D341Med (cell line): ENCODE measurements at places on chromosomes 4 and X.
A peak's percentile ranks its signal among the peaks of the same experiment; 100 is the strongest.

DNA sequence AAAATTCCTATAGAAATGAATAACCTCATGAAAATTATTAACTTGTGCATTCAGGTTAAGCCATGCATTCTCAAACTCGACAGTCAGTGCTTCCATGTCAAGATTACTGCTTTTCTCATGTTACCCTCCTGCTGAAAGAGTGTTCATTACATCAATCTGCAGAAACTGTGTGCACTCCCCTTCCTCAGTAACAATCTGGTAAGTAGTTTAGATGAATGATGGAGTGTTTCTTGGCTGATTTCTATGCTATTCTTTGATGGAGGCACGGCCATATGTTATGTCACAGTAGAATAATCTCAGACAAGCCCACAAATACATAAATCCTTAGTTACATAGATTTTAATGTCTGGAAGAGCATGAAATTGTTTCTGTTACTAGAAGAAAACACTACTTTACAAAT, 193.3 kb upstream of the FAM47A start:
- no peak for DNase-seq

DNA sequence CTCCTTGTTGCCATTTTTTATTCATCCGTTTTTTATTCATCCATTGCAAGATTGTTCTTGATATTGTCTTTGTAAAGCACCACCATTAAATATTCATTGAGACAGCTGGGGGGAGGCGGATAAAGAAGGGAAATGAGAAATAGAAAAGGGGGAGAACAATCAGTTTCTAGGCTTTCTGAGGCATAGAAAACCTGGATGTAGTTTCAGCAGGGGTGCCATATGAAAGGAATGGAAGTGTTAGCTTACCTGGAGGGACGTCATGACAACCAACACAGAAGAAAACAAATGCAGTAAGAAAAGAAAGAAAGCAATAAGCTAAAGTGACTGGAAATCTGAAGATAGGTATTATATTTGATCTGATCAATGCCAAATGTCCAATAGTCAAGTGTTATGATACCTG, 276.1 kb downstream of the GASK1B start:
- no peak for DNase-seq

GRCh38 chr4:5052726-5053425, 1.6 kb downstream of the STK32B start:
- no peak for DNase-seq

DNA sequence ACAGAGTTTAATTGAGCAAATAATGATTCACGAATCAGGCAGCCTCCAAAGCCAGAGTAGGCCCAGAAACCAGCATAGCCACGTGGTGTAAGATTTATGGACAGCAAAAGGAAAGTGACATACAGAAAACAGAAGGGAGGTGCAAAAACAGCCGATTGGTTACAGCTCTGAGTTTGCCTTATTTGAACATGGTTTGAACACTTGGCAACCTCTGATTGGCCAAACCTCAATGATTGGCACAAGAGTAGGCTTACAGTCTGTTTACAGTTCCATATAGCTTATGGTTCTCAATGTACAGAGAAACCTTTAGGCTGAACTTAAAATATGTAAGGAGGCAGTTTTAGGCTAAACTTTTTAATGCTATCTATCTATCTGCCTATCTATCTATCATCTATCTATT, 394.8 kb downstream of the CFAP47 start:
- no peak for DNase-seq

DNA sequence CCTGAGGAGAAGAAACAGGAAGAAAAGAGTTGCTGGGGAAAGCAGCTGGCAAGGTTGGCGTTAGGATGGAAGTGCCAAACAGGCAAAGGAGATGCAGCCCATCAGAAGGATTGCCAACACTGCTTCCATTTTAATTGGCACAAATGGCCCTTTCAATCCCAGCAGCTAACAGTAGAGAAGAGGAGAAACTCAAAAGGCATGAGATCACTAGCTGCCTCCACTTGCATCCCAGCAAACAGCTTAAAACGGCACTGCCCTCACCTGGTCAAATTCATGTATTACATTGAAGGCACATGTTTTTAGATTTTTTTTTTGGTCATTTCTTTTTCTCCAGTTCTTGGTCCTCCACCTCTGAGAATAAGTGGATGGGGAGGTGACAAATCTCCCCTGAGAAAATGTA, 14.9 kb upstream of the LOC101059915 start:
- peak; percentile 50 for DNase-seq

GRCh38 chrX:11367609-11368430, 74.6 kb downstream of the AMELX start:
- no peak for DNase-seq

- no peak for DNase-seq
Measured at GRCh38 chr4:2802618-2803531, 10.0 kb downstream of the SH3BP2 start.
